ENCODE measurements at places on chromosomes 5 and 9.

DNA sequence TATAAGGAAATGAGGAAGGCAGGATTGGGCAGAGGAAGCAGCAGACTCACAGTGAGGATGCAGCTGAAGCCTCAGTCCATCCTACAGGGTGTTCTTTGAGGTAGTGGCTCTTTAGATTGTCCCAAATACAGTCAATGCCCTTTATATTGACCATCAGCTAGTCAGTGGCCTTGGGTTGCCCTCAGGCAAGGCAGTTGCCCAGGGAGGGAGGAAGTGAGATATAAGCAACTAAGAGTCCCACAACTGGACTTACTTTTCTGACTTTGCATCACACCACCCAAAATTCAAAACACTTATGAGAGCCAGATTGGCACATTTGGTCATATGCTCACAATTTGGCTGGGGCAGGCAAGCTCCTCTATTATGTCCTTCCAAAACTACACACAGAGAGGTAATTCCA, 9.4 kb upstream of the SLC12A2 start:
- DNase-seq = no peak

GRCh38 chr9:88508326-88508725, 26.7 kb upstream of the NXNL2 start:
- DNase-seq = no peak

- DNase-seq = no peak
These were observed 26.6 kb upstream of the PIP5K1B start for GRCh38 chr9:68678430-68678829.

GRCh38 chr5:43017428-43017815, 22.7 kb downstream of the ANXA2R start:
- peak; percentile 26 for DNase-seq

DNA sequence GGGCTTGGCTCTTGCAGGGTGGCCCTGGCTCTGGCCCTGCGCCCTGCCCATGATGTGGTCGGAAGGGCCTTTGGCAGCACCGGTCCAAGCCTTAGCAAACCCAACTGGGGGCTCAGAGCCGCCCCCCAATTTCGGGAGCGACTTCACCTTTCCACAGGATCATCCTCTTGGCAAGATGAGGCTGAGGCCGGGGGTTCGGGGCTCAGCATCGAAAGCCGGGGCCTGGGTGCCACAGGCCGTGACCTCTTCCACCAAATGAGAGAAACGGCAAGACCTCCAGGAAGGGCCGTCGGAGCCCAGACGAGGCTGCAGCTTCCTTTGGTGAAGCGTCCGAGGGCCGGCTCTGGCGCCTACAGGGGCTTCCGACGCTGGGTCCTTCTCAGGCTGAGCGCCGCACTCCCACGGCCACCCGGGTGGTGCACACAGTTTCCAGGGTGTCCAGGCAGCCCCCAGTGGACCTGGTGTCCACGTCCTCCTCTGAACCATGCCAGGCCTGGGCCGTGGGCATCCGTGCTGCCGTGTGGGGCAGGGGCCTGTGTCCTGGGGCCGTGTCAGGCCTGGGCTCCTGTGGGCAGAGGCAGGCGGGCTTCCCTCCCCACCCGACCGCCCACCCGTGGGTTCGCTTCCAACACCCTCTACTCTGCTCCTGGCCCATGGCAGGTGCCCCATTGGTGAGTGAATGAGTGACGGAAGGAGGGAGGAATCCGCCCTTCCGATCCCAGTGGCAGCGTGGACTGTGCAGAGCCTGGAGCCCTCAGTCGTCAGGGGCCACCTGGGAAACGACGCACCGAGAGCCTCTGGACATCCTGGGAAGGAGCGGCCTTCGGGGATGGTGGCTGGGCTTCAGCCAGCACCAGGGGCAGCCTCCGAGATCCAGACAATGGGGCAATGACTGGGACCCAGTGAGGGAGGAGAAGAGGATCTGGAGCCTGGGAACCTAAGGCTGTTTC, 5.2 kb upstream of the AGPAT2 start:
- no peak for DNase-seq

- no peak for DNase-seq
These were observed 75.5 kb upstream of the UNC5A start for GRCh38 chr5:176734756-176735342.

- no peak for DNase-seq
These were observed 83.5 kb upstream of the SEMA6A start for GRCh38 chr5:116658141-116658540.

GRCh38 chr5:32707418-32707997, 3.6 kb upstream of the NPR3 start:
- DNase-seq = peak; percentile 11

DNA sequence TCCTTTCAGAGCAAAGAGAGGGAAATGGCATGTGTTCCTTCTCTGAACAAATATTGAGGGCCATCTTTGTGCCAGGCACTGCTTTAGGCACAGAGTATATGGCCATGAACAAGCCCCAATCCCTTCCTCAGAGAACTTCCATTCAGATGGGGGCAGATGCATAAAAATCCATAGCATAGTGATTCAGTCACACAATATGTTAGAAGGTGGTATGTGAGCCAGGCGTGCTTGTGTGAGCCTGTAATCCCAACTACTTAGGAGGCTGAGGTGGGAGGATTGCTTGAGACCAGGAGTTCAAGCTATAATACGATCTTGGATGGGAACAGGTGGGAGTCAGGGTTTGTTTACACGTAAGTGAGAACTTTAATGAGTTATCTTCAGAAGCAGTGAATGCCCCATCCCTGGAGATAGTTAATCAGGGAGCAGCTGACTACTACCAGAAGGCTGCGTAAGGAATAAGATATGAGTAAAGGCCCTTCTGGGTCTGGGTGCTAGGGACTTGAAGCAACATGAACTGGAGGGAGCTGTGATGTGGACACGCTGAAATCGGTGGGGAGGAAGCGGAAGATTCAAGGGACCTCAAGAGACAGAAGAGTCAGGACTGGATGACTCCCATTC, 27.1 kb downstream of the NANS start:
- no peak for DNase-seq

- DNase-seq = no peak
These were observed 355.1 kb downstream of the ADAMTS6 start for GRCh38 chr5:65126542-65127069.

DNA sequence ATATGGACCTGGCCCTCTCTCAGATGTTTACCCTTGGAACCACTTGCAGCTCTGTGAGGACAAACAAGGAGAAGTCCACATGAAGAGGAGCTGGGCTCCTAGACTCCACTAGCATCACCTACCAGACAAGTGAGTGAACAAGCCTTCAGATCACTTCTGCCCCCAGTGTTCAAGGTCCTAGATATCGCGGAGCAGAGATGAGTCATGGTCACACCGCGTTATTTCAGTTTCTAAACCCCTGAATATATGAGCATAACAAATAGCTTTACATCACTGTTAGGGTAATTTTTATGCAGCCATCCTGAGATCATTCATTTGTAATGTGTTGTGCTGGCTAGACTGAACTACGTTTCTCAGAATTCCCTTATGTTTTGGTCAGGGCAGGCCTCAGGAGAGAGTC, 77.0 kb upstream of the DAP start:
- no peak for DNase-seq

DNA sequence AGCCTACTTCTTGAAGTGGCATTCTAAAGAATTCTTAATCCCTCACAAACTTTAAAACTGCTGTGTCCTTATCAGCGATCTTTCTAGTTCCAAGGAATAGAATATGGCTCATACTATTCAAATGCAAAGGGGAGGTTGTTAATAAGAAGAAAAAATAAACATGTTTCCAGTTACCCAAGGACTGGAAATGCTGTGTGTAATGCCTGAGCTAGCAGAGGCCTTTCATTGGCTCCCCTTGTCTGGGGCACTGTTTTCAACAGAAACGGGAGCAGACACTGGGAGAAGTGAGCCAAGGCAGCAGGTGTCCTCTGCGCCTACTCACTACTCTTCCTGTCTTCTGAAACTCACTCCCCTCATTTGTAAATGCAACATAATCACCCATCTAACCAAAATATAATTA, 253.0 kb downstream of the MARCHF11 start:
- no peak for DNase-seq

- DNase-seq = no peak
These were observed 218.1 kb downstream of the AUH start for GRCh38 chr9:91143642-91144041.

- DNase-seq = no peak
These were observed 19.0 kb upstream of the FER start for GRCh38 chr5:108728566-108729241.

- DNase-seq = no peak
These were observed 28.6 kb downstream of the CSF2 start for GRCh38 chr5:132102101-132102701.

GRCh38 chr9:79571309-79572031, at the start of gene TLE4:
TLE4 (plus strand) TSS chr9:79571965; CDS start chr9:79572791, 826 bp downstream.
- peak; percentile 100 for DNase-seq

DNA sequence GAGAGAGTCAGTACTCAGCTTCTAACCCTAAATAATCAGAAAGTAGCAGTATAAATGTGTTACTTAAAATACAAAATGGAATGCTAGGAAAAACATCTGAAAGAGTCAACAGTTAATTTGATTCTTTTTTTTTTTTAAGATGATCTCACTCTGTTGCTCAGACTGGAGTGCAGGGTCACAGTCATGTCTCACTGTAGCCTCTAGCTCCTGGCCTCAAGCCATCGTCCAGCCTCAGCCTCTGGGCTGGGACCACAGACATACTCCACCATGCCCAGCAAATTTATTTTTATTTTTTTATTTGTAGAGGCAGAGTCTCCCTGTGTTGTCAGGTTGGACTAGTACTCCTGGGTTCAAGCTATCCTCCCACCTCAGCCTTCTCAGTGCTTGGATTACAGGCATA, 424.9 kb downstream of the IRX2 start:
- DNase-seq = no peak

- no peak for DNase-seq
These were observed 54.1 kb upstream of the ZNF366 start for GRCh38 chr5:72561148-72561972.

- DNase-seq = no peak
These were observed 76.6 kb upstream of the TBCA start for GRCh38 chr5:77852514-77853352.

- DNase-seq = no peak
These were observed 566.6 kb upstream of the TUSC1 start for GRCh38 chr9:26244661-26245451.

DNA sequence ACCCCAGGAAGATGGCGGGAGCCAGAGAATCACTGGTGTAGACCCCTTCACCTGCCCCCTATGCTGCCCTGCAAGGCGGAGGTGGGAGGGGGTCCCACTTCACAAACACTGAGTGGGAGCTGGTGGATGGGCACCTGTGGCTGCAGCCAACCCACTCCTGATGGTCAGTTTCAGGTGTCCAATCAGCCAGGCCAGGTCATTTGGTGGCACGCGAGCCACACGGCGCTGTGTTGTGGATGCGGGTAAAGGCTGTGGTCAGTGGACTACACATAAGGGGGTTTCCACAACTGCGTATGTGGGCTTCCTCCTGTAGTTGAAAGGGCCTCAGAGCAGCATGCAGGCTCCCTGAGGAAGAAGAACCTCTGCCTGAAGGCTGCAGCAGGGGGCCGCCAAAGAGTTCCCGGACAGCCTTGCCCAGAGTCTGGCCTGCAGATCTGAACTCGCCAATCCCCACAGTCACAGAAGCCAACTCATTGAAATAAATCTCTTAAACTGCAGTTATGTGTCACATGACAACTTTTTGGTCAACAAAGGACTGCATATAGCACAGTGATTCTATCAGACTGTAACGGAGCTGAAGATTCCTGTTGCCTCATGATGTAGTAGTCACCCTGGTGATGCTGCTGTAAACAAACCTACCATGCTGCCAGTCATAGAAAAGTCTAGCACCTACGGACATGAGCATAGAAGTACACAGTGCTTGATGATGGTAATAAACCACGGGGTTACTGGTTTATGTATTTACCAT, 284.7 kb upstream of the IRX2 start:
- DNase-seq = no peak

GRCh38 chr5:42157215-42157614, 232.1 kb downstream of the FBXO4 start:
- no peak for DNase-seq

GRCh38 chr9:131335368-131335755, 45.8 kb downstream of the PLPP7 start:
- no peak for DNase-seq

DNA sequence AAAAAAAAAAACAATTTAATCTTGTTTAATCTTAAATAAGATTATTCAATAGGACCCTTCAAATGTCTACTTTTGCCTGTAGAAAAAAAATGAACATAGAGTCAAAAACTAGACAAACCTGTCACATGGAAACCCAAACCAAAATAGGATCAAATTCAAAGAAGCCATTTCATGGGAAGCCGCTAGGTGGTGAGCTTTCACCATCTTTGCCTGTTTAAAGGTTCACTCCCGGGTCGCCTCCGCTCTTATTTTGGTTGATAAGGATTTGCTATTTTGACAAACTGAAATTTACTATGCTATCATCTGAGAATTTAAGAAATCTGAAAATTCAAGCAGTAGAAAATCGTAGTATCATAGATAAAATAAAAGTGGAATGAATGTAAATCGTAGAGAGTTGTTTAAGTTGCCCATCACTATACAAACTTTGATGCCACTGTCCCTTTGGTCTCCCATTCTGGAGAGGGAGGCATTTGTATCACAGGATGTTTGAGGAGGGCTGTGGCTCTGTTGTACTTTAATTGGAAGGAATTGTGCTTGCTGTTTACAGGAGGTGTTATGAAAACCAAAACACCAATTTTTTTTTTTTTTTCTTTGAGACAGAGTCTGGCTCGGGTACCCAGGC, 43.5 kb upstream of the DNAH5 start:
- peak; percentile 45 for DNase-seq

Data from small intestine (tissue), 16 donors.